Cardiac fibroblast (primary cell): ENCODE measurements at places on chromosomes 11 and 22.
A peak's percentile ranks its signal among the peaks of the same experiment; 100 is the strongest.

DNA sequence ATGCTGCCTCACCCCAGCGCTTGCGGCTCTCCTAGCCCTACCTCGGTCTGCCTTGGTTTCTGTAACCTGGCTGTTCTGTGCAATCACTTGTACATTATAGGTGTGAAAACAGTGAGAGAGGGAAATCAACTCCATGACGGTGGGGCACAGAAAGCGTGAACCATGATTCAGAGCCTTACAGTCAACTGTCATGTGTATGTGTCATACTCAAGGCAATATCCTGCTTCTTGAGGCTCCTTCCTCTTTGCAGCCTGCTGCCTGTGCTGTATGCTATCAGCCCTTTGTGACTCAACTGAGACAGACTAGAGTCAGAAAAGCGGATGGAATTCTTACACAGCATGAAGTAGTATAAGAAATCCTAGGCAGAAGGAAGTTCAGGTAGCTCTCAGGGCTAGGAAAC, 2.1 kb downstream of the NRIP3 start:
- DNase-seq = peak; percentile 55

DNA sequence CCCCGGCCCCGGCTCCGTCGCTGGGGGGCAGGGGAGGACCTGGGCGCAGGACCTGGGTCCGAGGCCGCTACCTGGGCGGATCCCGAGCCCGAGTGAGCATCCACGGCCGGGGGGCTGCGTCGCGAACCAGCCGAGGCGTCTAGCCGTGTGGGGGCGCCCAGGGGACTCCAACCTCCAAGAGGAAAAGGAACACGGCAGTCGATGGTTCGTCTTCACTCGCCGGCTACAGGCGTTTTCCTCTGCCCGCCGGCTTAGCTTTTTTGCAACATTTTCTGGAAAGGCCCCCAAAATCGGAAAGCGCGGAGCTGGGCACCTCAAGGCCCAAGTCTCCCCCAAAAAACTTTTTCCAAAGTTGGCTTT, 666 bp downstream of the PDGFB start:
- DNase-seq = no peak

GRCh38 chr22:33919391-33920196, 682 bp downstream of the LARGE1 start:
- DNase-seq = peak; percentile 44

DNA sequence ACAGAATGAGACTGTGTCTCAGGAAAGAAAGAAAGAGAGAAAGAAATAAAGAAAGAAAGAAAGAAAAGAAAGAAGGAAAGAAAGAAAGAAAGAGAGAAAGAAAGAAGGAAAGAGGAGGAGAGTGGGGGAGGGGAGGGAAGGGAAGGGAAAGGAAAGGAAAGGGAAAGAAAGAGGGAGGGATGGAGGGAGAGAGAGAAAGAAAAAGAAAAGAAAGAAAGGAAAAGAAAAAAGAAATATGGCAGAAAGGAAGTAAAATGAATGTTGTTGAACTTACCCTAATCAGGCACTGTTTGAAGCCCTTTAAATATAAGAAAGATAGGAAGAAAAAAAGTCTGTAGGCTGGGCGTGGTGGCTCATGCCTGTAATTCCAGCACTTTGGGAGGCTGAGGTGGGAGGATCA, 276.1 kb downstream of the INSC start:
- DNase-seq = no peak

DNA sequence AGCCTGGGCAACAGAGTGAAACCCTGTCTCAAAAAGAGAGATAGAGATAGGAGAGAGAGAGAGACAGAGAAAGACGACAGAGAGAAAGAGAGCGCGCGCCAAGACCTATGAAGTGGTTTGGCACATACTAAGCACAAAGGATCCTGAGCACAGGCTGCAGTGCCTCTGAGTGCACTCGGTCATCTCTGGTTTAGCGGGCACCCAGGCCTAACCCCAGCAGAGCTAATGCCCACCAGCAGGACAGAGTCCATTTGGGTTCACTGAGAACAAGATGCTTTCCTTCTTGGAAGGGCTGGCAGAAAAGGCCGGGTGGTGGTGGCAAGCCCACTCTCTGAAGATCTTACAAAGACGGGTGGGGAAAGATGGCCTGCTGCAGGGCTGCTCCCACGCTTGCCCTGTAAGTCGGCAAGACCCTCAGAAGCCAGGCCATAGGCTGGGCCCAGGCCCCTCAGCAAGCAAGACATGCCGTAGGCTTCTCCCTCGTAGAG, 3.3 kb downstream of the SCARF2 start:
- DNase-seq = no peak

DNA sequence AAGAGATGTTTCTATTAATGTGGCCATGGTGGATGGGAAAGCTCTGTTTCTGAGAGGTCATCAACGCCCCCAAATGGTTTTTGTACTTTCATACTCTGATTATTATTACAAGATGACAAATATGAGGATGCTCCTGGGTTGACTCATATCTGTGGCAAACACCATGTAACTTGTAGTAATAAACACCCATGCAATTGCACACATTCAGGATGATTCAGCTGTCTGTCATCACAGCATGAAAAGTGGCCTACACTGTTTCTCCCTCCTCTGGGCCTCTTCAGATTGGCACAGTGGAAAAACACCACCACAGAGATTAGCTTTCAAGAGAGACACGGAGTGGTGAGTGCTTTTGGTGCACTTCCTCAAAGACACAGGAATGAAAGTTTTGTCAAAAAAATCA, 85.4 kb downstream of the MTNR1B start:
- DNase-seq = peak; percentile 95

DNA sequence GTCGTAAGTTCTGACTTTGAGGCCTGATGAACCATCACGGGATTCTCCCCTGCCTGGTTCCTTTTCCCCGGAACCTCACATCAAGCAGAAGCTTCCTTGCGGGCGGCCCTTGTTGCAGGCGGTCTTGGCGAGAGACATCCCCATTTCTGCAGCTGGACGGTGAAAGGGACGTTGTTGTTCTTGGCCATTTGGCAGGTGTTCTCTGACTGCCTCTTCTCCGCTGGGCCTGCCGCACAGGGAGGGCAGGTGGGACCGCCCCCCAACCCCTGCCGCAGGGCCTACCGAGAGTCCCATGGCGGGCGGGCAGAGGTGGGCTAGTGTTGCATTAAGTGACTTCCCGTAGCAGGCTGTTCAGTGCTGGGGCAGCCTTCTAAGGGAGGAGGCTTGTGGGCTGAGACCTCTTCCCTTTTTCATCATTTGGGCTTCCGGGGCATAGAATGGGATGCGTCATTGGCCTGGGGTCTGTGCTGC, 26.9 kb upstream of the GRAMD4 start:
- no peak for DNase-seq

GRCh38 chr11:70703141-70704064, 305.1 kb downstream of the CTTN start:
- DNase-seq = no peak

GRCh38 chr11:33379947-33380346, 122.8 kb downstream of the HIPK3 start:
- no peak for DNase-seq

DNA sequence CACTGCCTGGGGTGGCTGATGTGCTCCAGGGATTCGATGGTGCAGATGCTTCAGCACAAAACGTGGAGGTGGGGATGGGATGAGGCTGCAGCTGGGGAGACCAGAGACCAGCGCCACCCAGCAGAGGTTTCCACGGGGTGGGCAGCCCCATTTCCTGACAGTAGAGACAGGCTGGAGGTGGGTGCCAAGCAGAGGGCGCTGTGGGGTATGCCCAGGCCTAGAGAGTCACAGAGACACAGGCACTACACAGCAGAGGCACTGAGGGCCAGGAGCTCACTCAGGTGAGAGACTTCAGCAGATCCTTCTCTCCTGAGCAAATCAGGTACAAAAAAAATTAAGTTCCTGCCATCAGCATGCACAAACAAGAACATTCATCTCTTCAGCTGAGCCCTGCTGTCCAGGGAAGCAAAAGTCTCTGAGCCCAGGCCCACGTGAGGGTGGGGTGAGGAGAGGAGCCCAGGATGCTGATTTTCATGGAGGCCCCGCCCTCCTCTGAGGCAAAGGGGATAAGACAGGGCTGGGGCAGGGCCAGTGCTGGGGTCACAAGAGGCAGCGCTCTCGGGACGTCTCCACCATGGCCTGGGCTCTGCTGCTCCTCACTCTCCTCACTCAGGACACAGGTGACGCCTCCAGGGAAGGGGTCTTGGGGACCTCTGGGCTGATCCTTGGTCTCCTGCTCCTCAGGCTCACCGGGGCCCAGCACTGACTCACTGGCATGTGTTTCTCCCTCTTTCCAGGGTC, 53.1 kb downstream of the GGTLC2 start:
- no peak for DNase-seq

GRCh38 chr22:30813936-30814335, 119.3 kb downstream of the OSBP2 start:
- DNase-seq = no peak

- no peak for DNase-seq
These were observed 1447.7 kb downstream of the TBC1D22A start for GRCh38 chr22:48210198-48210580.

DNA sequence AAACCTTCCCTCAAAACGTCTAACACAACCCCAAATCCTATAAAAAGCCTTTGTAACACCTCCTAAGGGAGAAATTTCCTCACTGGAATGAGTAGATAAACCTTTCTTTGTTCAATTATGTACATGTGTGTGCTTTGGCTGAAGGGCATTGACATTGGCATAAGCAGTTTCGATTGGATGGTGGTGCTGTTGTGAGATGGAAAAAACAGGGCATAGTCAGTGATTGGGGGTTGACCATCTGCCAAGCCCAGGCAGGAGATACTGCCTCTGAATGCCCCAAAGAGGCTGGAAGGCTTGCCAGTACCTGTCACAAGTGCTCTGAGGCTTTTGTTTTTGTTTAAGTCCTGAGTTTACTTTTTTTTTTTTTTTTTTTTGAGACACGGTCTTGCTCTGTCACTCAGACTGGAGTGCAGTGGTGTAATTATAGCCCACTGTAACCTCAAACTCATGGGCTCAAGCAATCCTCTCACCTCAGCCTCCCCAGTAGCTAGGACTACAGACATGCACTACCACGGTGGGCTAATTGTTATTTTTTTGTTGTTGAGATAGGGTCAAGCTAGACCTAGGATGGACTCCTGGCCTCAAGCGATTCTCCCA, 1.2 kb upstream of the CCDC117 start:
- DNase-seq = no peak

GRCh38 chr22:50677493-50678217, 5.0 kb downstream of the SHANK3 start:
- DNase-seq = no peak

DNA sequence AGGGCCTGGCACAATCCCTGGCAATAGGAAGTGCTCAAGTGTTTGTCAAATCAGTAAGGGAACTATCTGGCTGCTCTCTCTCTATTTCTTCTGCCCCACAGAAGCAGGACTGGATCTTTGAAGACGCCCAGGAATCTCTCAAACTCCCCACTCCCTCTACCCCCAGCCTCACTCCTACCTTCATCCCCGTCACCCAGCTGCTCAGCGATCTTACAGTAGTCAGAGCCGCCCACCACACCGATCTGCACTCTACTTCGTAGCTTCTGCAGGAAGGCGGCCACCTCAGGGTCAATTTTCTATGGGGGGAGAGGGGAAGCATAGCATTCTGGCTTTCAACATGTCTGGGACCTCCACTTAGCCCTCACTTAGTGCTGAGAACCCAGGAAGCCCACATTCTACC, 3.7 kb downstream of the PMM1 start:
- no peak for DNase-seq

DNA sequence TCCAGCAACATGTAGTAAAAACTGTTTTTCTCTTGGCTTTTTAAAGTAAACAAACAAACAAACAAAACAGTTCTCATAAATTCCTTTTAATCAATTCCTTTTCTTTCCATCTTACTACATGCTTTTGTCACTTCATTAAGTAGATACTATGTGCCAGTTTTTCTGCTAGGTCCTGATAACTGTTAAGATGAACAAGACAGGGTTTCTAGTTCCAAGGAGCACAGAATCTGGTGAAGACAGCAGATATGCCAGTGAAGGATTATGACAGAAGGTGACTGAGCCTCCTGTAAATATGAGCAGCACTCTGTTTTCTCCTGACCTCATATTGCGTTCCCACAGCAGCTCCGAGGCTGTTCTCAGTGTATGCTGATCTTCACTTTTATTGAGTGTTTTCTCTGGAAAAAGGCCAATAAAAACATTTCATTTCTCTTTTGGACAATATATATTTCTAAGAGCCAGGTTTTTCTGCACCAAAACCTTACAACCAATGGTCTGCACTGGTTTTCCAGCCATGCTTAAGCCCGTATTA, 45.8 kb downstream of the HEPHL1 start:
- DNase-seq = no peak

- DNase-seq = no peak
These were observed 57.9 kb downstream of the TRIM29 start for GRCh38 chr11:120079750-120080610.

DNA sequence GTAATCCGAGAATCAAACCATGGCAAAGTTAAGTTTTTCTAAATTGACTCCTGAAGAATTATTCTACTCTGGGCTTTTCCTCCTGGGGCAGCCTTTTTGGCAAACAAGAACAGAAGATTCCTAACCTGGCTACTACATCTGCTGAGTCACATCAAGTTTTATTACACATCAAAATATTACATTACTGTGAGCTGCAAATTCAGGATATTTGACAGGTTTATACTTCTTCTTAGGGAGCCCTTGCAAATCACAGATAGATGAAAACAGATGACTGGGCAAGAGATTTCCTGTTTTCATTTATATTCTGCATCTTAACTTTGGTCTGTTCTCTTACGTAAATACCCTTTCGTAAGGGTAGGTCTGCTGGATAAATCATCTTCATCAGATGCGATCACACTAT, 23.6 kb downstream of the XRRA1 start:
- DNase-seq = no peak

DNA sequence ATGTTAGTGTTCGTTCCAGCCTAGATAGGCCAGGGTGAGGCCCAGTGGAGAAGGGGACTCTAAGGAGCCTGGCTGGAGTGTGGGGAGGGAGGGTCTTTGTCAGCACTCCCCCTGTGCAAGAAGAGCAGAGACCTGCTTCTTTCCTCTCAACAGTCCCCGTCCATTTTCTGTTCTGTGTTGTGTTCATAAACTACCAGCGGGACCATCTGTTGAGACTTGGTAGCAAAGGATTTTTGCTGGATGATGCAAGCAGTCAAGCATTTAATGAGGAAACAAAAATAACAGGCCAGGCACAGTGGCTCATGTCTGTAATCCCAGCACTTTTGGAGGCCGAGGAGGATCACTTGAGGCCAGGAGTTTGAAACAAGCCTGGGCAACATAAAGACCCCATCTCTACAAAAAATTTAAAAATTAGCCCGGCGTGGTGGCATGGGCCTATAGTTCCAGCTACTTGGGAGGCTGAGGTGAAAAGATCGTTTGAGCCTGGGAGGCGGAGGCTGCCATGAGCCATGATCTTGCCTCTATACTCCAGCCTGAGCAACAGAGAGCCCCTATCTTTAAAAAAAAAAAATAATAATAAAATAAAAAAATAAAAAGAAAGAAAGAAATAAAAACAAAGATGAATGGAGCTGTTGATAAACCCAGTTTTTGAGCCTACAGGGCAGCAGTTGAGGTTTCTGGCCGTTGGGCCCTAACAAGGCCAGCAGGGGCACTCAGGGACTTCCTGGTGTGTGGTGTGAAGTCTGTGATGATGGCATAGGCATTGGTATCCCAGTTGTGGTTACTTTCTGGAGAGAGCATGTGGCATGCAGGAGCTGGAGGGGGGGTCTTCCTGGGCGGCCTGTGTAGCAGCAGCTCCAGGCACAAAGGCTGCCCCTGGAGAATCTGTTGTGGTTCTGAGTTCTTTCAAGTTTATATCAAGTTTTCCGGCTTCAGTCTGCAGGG, 1.7 kb upstream of the TXNRD2 start:
- peak; percentile 95 for DNase-seq
